Thyroid gland (tissue), 4 donors: ENCODE measurements at places on chromosomes 6 and 20. TPM values are rescaled to one million over a fixed set of nuclear protein-coding genes. Genes with fewer than 3 reads are reported as not detected.
A peak's percentile ranks its signal among the peaks of the same experiment; 100 is the strongest.

DNA sequence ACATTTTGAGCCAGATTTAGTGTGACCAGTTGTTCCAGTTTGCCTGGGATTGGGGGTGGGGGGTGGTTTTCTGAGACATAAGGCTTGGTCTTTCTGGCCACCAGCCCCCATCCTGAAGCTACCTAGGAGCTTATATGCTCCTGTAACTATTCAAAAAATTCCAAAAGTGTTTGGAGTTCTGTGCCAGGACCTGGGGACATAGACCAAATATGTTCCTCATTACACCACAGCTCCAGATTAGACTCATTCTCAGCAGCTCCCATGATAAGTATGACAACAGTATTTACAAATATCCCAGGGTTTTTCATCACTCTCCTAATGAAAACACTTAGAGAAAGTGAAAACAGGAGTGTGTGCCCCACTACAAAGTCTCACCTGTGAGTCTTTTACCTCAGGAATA is 37.8 kb upstream of the RNF144B start:
- DNase-seq: no peak

GRCh38 chr6:11096109-11096508 is 2.5 kb downstream of the SMIM13 start:
- peak; percentile 14 for DNase-seq

DNA sequence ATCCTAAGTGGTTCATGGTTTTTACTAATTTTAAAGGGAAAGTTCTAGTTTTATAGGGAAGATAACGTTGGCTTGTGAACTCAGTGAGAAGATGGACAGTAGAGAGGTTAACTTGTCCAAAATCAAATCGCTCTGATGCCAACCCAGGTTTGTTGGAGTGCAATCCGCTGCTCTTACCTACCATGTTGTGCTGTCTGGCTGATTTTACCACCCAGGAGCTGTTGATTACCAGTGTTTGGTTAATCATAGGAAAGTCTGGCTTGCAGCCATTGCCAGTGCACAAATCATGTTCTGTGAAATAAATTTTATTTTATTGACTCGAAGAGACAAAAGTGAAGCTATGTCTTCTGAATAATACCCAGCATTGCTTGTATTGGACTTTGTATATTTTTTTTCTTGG is 92.4 kb downstream of the PLCB4 start:
- DNase-seq: peak; percentile 18

DNA sequence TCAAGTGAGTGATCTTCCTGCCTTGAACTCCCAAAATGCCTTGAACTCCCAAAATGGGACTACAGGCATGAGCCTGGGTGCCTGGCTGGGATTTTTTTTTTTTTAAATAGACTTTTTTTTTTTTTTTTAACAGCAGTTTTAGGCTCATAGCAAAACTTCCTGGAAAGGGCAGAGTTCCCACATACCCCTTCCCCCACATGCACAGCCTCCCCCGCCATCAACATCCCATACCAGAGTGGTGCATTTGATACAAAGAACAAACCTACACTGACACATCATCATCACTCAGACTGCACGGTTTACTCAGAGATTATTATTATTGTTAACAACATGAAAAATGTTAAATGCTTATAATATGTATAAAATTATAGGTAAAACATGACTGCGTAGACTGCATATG is 26.0 kb downstream of the UQCC1 start:
- no peak for DNase-seq

GRCh38 chr6:6057442-6058053 is 50.8 kb upstream of the NRN1 start:
- DNase-seq: no peak

DNA sequence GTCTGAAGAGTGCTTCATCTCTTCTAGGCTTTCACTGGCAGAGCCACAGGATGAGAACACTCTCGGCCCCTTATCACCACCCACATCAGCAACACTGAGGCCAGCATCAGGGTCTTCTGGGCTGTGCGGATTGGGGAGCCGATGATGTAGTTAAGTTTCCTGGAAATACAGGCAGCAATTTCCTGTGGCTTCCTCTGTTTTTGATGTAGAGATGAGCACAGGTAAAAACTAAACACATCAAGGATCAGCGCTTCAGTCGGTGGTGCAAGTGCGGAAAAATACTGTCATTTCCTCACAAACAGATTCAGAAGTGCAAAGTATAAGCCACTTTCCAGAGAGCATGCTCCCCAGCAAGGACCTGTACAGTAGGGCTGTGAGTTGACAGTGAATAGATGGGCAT is 62.6 kb downstream of the BACH2 start:
- DNase-seq: no peak

DNA sequence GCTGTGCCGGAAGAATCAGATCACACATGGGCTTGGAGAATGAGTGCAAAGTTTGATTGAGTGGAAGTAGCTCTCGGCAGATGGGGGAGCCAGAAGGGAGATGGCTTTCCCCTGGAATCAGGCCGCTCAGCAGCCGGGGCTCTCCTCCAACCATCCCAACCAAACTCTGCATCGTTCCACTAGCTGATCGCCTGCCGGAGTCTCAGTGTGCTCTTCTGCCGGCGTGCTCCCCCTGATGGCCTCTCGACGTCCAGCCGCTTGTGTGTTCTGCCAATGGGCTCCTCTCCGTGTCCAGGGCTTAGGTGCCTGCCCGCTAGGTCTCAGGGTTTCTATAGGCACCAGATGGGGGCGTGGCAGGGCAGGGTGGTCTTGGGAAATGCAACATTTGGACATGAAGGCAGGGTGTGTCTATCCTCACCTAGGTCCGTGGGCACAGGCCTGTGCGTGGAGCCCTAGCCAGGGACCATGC is 4.9 kb upstream of the BIRC7 start:
- DNase-seq: peak; percentile 77

DNA sequence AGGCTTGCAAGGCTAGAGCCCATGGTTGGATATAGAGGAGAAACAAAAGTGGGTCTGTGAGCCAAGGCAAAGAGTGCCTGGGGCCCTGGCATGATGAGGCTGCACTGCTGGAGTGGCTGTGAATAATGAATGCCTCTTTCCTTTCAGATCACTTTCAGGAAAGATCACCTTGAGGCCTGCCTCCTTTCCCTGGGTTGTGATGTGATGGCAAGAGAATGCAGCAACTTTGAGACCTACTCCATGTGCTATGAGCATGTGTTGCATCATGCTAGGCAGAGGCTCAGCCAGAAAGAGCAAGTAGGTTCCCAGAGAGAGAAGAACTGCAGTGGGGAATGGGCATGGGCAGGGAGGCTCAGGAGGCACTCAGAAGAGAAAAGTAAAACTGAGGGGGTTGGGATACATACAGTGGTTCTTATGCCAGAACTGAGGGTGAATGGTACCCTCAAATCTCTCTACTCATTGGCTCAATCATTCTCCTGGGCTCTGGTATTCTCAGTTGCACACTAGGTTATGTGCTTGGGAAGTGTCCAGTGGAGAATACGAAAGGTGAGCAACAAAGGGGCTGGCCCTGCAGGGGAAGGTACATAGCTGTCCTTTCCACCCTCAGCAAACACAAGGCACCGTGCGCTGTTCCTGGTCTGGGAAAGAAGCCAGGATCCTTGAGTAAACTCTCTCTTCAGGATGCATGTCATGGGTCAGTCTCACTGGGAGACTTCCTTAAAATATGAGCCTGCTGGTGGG is 45.9 kb downstream of the CD164 start:
- peak; percentile 82 for DNase-seq

DNA sequence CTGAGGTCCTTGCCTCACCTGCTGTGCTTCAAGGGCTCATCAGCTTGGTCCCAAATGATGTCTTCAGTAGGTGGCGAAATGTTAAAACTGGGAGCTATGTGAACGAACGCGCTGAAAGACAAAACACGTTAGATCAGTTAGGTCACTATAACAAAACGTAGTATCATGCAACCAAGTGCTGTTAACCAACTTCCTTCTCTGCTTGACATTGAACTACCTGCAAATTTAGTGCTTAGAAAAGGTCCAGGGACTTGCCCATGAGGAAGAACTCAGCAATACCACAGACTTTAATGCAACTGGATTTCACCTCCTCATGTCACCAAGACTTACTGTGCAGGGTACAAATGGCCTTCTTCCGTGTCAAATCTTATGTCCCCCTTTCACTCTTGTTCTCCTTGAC is 24.8 kb downstream of the BACH2 start:
- DNase-seq: no peak

GRCh38 chr6:72952808-72953630 is 272.3 kb downstream of the KHDC1L start:
- no peak for DNase-seq

DNA sequence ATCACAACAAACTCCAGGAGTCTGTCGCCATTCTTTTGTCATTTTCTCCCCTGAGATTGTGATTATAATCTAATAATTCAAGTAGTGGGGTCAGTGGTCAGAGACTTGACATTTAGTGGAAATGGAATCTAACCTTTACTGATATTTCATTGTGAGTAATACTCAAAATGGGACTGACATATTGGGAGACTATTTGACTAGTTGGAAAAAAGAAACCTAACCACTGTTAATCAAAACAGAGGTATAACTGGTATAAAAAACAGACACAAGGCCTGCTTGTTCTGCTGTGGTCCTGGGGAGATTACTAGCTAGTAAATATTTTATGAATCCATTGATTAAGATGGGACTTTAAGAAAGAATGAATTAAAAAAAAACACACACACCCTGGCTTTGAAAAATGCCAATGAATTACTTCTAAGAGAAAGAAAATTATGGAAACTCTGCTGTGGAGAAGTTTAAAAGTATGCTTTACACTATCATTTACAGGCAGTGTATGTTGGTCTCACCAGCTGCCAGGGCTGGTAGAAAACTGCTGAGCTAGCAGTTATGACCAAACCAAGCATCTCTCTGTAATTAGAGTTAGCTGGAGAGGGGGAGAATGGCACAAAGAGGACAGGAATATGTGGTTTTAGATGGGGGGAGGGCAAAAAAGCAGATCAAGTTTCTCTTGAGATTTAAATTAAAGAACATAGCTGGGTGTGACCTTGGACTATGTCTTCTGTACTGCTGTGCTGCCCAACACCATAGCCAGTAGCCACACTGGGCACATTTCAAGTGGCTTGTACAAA is 103.7 kb downstream of the FYN start:
- DNase-seq: no peak

- no peak for DNase-seq
These were observed 4.1 kb upstream of the TRIM27 start for GRCh38 chr6:28927846-28928245.

DNA sequence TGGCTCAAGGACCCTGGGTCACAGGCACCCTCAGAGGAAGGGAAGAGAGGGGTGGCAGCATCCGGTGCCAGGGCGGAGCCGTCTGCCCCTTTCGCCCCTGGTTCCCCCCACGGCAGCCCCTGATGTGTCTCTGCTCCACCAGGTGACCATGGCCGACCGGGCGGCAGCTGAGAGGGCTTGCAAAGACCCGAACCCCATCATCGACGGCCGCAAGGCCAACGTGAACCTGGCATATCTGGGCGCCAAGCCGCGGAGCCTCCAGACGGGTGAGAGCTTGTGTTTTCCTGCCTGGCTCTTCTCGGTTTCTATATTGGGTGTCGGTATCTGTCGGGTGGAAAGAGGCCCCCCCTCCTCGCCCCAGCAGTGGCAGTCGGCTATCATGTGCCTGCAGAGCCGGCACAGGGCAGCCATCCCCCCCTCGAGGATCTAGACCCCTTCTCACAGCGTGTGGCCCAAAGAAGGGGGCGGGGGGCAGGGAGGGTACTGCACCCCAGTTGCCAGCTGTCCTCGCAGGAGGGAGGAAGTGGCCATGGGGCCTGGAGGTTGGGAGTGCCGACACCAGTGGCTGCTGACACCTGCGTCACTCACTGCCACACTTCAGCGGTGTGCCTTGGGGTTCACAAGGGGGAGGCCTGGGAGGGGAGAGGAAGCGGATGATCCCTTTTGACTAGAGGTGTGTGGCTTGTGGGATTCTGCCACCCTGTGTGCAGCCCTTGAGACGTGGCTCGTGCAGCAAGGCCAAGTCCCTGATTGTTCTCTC is 1.5 kb downstream of the RBM38 start:
- DNase-seq: peak; percentile 20

DNA sequence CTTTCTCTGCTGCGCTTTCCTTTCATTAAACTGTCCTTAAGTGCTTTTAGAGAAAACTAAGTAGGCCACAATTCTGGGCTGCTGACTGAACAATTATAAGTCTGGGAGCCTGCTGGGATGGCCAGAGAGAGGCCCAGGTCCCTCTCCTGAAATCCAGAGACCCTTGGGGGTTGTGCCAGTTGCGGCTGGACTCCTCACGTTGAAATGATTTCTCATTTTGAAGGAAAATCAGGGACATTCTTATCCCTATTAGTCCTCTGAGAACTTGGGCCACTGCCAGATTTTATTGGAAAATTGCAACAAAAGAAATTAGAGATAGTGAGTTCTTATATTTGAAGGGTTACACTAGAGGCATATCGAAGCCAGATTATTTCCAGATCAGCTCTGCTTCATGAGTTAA is 145.1 kb downstream of the CLIC5 start:
- no peak for DNase-seq

DNA sequence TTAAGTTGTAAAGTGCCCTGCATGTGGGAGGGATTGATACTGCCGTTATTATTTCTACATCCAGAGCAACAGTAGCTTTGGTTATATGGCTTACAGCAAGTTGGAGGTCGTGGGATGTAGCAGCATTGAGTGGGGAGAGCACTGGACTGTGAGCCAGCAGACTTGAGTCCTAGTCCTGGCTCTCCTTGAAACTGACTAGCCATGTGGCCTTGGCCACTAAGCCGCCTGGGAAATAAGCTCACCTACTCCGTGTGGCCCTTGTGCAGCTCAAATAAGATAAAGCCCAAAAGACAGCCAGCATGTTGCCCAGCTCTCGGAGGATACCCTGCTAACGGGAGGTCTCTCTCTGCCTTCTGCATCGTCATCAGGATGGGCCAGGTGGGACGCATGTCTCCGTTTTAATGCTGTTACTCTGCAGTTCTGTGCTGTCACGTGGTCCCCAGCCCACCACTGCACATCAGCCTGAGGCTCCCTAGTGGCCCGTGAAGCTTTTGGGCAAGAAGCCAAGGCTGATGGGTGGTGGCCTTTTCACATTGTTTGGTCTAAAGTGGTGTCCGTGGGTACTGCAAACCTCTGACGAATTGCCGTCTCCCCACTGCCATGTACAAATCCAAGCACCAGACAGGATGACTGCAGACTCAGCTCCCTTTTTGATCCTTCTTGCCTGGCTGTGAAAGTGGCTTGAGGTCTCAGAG is 7.9 kb downstream of the EPB41L1 start:
- peak; percentile 36 for DNase-seq

- no peak for DNase-seq
These were observed 37.9 kb downstream of the PLCG1 start for GRCh38 chr20:41175201-41175651.

The MAPK14 gene
- total RNA-seq: 85.2 TPM

The FAM8A1 gene
- total RNA-seq: 45.1 TPM

The EPPIN gene
- total RNA-seq: 1.1 TPM

The COL11A2 gene
- 1.6 TPM for total RNA-seq

The C20orf96 gene
- 9.5 TPM for total RNA-seq

The SIRPB1 gene
- total RNA-seq: 5.8 TPM

The CCDC170 gene
- total RNA-seq: 6.9 TPM

The BPI gene
- total RNA-seq: 0.22 TPM
